ENCODE measurements at places on chromosomes 13 and 19. TPM values are rescaled to one million over a fixed set of nuclear protein-coding genes. Genes with fewer than 3 reads are reported as not detected.

SIGLEC14 gene
- 0.41 TPM for total RNA-seq

MISP3 gene
- 0.41 TPM for total RNA-seq

RFPL4AL1 gene
- total RNA-seq, result not detected

ZNF556 gene
- under 0.01 TPM for total RNA-seq

OLFM2 gene
- total RNA-seq, result 86.4 TPM

C19orf67 gene
- total RNA-seq, result not detected

PTGIR gene
- not detected for total RNA-seq

AP1M2 gene
- 0.41 TPM for total RNA-seq

ZNF729 gene
- total RNA-seq, result not detected

KLK12 gene
- not detected for total RNA-seq

C13orf46 gene
- under 0.01 TPM for total RNA-seq

RRAS gene
- total RNA-seq, result 0.82 TPM

FARP1 gene
- total RNA-seq, result 92.5 TPM

ZNF730 gene
- total RNA-seq, result 25.3 TPM

TMC4 gene
- total RNA-seq, result not detected

POSTN gene
- total RNA-seq, result 2.0 TPM

SAMD4B gene
- 13.0 TPM for total RNA-seq

ZNF627 gene
- 106 TPM for total RNA-seq

ZNF844 gene
- total RNA-seq, result 13.5 TPM

DPF1 gene
- total RNA-seq, result 39.9 TPM

MAP2K2 gene
- total RNA-seq, result 99.1 TPM

C1QTNF9 gene
- under 0.01 TPM for total RNA-seq

CYP2A7 gene
- total RNA-seq, result not detected

Data from frontal cortex (tissue), 4 donors.